Kidney epithelial cell (primary cell): ENCODE measurements at places on chromosomes 2 and 18. TPM values are rescaled to one million over a fixed set of nuclear protein-coding genes. Genes with fewer than 3 reads are reported as not detected.

The MTLN gene
- 52.2 and 71.8 TPM in 2 replicates for total RNA-seq

The DTNA gene
- total RNA-seq: 11.6 and 19.3 TPM in 2 replicates

The TEX44 gene
- total RNA-seq: not detected in 2 replicates

The CYP27A1 gene
- total RNA-seq: 25.3 and 32.0 TPM in 2 replicates

The CD8A gene
- total RNA-seq: 0.14 and 1.5 TPM in 2 replicates
